HepG2 (cell line): ENCODE measurements at places on chromosomes 6 and 20. TPM values are rescaled to one million over a fixed set of nuclear protein-coding genes. Genes with fewer than 3 reads are reported as not detected.

The COX4I2 gene
- polyA plus RNA-seq: 0.74 and 1.1 TPM in 2 replicates

The CBLN4 gene
- not detected in 2 replicates for polyA plus RNA-seq

The ARFGEF2 gene
- 44.0 and 44.6 TPM in 2 replicates for polyA plus RNA-seq

The STX7 gene
- 25.1 and 28.0 TPM in 2 replicates for polyA plus RNA-seq

DNA sequence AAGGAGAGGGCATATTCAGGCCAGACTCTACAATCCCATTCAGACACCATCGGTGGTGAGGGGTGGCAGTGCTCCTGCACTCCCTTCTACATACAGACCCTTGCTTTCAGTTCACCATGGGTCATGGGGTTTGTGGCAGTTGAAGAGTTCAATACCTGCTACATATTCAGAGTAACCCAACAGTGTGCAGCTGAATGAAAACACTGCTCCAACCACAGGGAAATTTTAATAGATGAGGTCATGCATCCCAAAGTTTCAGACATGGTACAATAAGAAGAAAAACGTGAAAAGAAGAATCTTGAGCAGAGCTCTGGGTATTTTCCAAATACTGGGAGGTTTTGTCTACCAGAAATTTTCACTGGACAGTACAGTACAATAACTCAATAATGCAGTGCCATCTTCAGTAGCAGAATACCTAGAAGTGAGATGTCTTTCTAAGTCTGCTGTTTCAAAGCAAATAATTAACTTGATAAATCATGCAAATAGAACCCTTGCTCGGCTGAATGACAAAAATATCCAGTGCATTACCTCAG, 162.1 kb downstream of the PTPRK start:
- DNase-seq: no peak

- no peak for DNase-seq
Measured at GRCh38 chr20:57473246-57474048, 51.5 kb downstream of the CTCFL start.

GRCh38 chr6:13285705-13286104, 42.6 kb downstream of the TBC1D7 start:
- no peak for DNase-seq

DNA sequence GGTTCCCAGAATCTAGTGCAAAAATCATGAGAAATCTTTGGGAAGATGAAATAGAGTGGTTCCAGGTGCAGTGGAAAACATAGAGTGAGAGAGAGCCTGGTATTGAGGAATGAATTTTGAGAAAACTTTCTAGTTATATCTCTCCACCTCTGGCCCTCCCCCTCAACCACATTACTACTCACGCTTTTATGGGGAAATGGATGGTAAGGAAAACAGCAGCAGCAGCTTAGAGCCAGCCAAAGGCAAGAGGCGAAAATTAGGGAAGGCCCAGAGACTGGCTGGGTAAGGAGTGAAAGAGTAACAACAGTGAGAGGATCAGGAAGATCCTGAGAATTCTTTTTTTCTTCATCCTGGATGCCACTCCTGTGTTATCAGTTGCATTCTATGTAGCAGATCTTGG, 187.9 kb upstream of the ECI2 start:
- no peak for DNase-seq

DNA sequence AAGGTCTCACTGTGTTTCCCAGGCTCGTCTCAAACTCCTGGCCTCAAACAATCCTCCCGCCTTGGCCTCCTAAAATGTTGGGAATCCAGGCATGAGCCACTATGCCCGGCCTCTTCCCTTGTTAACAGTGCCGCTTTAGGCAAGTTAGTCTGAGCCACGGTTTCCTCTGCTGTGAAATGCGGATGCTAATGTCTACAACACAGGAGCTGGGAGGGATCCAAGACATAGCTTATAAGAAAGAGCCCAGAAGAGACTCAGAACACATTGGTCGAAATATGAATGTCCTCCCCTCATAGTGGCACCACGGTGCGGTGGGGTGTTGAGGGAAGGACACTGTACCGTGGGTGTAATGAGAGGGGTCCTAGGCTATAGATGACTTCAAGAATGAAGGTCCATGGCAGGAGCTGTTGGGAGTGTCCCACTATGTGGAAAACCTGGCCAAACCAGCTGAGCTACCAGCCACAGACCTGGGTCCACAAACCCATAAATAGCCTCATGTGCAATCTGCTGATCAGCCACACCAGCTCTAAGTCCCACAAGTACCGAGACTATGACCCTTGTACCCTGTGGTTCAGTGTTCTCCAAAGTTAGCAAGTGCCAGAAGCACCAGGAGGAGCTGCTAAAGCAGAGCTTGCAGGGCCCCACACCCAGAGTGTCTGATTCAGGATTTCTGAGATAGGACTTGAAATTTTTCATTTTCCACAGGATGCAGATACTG, 57.8 kb upstream of the ZFAND3 start:
- DNase-seq: peak; percentile 63

DNA sequence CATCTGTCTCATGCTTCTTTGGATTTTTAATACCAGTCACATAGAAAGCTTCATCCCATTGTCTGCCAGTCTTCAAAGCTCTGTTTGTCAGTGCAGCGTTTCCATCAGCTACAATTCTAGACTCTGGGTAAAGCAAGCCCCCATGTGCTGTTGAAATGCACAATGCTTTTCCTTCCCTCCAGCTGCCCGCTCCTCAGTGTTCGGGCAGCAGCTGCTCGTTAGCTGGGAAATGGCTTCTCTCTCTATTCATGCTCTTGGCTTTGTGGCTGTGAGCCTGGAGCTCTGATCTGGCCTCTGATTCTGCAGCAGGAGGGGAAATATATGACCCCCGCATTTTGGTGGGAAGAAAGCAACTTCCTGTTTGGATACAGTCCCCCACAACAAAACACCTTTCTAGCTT, 213.0 kb upstream of the CDYL start:
- no peak for DNase-seq

- no peak for DNase-seq
Measured at GRCh38 chr6:146357578-146358430, 185.8 kb upstream of the RAB32 start.

GRCh38 chr6:11366934-11367637, 134.6 kb upstream of the NEDD9 start:
- DNase-seq: no peak

- DNase-seq: no peak
Measured at GRCh38 chr6:36851626-36852025, 12.4 kb upstream of the CPNE5 start.

- DNase-seq: no peak
Measured at GRCh38 chr6:10310826-10311225, 104.0 kb downstream of the TFAP2A start.

- no peak for DNase-seq
Measured at GRCh38 chr6:137698636-137699030, 168.4 kb upstream of the TNFAIP3 start.
